ENCODE measurements at places on chromosomes 7 and 10.

DNA sequence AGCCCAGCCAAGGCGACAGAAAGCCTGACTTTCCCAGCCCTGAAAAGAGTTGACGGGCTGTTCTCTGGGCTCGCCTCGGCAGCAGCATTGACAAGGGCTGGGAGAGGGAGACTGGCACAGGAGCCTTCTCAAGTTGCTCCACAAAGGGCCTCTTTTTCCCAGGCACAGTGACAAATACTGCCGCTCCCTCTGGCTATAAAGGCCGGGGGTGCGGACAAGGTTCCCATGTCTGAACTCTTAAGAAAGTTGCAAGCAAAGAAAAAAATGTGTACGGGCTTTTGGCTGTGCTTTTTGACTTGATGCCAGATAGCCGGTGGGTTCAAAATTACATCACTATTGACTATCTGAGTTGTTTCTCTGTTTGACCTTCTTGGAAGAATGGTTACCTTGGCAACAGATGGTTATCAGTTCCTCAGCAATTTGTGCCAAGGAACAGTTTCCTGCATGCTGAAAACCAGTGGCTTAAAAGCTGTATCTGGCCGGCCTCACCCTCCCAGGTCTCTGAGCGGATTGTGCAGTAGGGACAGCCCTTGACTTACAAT lies 115.9 kb upstream of the EEPD1 start:
- no peak for DNase-seq

DNA sequence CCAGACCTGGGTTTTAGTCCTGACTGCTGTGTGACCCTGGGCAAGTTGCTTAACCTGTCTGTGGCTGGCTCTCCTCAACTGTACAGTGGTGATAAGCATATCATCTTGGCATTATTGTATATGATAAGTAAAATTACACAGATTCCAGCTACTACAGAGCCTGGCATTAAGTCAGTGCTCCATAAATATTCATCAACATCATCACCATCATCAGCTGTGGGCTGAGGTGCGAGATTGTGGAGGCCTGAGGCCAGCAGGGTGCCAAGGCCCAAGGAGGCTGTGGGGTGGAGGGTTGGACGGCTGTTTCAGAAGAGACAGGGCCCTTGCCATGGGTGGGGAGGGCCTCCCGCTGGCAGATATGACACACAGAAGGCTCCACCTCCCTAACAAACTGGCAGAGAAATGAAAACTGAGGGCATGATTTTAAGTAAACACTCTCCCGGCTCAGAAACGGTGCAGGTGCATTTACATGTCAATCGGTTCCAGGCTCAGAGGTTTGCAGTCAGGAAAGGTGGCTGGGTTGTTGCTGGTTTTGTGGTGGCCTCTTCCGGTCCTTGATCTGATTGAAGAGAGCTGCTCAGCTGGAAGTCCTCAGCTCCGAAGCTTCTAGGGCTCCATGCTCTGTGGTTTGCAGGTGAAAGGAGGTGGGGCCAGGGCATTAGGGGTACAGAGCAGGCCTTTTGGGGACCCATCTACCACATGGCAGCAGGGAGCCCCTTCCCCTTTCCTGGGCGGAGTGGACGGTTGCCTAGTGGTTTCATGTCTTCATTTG lies 10.2 kb downstream of the CRYGN start:
- no peak for DNase-seq

DNA sequence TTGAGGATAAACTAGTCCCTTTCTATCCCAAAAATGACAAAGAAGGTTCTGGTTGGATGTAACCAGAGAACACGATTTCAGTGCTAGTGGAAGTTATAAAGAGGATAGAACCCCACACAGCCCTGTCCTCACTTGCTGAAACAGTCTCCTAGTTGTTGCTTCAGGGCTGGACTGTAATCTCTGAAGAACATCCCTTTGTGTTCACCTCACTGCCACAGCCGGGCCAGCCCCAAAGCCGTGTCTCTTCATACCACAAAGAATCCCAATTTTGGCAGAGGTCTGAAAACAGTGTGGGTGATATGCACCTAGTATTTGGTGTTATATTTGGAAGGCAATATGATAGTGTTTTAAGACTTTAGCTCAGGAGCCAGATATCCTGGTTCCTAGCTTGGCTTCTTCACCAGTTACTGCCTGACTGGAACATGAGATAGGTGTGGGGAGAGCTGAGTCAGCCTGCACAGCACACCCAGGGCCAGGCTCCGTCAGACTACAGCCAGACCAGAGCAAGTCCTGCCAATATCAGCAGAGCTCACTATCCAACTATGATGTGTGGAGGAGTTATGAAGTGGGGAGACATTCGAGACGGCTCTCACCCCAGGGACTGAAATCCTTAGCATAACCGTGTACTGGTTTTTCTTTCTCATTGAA lies 21.2 kb downstream of the CYP3A4 start:
- no peak for DNase-seq

GRCh38 chr10:6780008-6780677 lies 200.1 kb upstream of the PRKCQ start:
- DNase-seq = no peak

DNA sequence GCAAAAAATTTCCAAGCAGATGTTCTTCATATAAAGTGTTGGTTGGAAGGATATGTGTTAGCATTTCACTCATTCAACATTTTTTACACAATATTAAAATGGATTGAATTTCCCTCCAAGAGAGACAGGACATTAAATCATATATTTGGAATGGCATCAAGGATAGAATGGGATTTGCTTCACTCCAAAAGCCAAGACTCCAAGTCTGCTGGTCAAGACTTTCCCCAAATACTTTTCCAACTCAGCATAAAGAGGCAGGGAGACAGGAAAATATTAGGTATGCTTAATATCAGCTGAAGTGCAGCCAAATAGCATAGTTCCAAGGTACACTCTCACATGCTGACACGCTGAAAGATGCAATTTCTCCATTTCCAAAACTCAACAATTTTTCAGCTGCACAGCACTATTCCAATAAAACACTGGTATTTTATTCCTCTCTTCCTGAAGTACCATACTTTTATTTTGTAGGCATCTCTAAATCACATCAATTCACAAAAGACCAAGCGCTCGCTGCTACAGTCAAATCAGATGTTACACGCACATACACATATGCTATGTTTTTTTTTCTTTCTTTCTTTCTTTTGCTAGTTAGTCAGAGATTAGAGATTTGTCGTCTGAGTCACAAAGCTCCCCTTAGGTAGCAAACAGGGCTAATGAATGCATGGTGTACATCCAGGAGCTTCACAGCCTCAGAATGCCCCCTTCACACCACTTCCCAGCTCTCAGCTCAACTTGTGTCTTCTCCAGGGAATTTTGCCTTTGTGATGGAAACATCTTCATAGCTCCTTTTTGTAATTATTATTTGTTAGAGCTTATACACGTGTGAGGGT lies 1033.8 kb upstream of the AUTS2 start:
- DNase-seq = no peak

DNA sequence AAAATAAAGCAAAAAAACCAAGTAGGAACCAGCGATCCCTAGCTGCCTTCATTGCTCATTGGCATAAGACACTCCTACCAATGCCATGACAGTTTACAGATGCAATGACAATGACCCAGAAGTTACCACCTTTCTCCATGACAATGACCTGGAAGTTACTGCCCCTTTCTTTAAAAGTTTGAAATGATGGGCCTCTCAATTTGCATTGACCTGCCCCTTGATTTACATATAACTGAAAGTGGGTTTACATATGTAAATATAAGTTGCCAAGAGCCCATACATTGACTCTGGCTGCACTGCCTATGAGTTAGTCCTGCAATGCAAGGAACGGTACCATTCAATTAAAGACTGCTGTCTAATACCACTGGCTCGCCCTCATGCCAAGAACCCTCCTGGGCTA lies 240.7 kb upstream of the LRRN3 start:
- DNase-seq = no peak

DNA sequence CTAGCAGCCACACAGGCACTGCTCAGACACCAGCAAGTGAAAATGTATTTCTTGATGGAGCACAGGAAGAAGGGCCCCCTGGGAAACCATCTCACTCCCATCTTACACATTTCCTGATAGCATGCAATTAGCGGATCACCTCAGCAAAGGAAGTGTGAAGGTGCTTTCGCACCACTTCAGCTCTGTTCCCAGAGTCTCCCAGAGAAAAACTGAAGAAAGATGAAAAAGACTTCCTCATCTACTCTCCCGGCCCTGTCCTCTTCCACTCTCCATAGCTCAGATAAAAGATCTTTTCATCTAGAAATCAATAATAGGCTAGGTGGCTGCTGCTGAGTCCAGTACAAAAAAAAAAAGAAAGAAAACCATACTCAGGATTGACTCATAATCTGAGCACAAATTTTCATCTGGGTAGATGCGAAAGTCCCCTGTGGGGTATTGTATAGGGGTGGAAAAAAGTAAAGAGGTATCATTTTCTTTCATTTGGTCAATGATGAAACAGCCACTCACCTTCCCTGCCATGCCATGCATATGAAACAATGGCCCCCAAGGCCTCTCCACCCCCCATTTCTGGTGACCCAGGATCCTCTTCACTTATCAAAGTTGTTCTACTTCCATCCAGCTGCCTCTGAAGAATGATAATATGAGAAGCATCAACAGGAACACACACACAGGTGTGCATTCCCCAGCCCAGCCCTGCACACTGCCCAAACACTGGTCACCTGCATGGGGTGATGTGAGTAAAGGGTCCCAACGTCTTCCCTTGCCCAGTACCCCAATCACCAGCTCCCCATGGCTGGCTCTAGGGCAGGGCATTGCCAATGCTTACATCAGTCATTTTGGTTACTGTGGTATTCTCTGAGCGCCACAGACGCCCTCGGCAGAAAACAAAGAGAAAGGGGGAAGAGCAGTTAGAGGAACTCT lies 48.8 kb upstream of the DGKI start:
- DNase-seq = no peak

DNA sequence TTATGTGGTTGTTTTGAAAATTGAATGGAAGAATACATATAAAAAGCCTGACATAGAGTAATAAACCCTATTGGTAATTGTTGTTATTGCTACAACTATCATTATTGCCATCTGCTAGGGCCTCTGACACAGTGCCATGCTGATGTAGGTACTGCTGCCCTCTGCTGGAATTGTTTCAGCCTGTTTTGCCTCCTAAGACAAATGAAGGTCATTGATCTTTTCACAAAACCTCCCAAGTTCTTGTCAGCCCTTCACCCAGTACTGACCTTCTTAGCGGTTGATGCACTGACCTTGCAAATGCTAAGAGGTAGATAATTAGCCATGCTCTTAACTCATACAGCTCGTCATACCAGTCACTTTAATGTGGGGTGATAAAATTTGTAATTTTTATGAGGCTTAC lies 975.2 kb downstream of the SORCS1 start:
- DNase-seq = no peak

DNA sequence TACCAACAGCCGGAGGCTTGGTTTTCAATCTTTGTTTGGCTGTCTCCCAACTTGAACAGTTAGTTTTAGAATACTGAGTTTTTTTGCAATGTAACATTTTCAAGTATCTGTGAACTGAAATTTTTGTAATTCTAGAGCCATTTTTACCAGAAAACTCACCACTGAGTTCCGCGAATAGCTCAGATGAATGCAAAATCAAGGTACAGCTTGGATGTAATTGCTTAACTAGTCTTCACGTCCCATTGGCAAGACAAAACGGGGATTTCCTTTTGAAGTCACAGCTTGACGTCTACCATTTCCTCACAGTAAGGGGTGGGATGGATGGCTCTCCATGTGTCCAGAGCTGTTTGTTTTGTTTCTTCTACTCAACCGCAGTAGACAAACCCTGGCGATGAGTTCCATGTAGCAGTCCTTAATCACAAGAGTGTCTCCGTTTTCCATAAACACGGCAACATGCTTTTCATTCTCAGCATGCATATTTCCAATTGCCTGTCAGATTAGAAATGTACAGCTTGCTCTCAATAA lies 55.8 kb upstream of the FGFR2 start:
- DNase-seq = no peak

DNA sequence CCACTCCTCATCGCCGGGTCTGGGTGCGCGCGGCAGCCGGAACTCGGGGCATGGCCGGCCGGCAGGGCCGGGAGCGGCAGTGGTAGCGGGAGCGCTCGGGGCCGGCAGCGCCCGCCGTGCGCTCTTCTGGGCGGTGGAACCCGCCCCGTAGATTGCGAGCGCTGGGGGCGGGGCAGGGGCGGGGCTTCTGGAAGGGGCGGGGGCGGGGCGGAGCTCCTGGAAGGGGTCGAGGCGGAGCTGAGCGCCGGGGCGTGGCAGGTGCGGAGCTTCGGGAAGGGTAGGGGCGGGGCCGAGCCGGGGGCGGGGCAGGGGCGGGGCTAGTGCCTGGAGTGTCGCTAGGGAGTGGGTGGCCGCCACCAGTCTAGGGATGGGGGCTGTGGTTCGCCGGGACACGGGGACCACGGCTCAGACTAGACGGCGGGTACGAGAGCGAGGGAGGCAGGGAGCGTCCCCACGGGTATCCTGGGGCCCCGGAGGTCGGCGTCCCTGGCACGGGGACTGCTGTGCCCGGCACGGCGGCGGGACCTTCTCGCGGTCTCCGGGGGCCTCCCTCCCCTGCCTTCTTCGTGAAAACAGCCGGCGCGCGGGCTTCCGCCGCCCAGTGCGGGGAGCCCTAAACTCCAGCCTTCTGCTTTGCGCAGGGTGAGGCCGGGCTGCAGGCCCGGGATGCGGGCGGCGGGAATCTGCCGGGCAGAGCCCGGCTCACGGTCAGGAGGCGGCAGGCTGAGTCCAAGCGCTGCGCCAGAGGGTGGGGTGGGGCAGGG lies at the start of gene STK32C:
STK32C (minus strand) TSS at position 128 of the 764 bp plus-strand sequence; CDS start at position 11, 117 bp downstream.
- peak; percentile 6 for DNase-seq

GRCh38 chr7:19400758-19401254 lies 255.6 kb upstream of the FERD3L start:
- no peak for DNase-seq

DNA sequence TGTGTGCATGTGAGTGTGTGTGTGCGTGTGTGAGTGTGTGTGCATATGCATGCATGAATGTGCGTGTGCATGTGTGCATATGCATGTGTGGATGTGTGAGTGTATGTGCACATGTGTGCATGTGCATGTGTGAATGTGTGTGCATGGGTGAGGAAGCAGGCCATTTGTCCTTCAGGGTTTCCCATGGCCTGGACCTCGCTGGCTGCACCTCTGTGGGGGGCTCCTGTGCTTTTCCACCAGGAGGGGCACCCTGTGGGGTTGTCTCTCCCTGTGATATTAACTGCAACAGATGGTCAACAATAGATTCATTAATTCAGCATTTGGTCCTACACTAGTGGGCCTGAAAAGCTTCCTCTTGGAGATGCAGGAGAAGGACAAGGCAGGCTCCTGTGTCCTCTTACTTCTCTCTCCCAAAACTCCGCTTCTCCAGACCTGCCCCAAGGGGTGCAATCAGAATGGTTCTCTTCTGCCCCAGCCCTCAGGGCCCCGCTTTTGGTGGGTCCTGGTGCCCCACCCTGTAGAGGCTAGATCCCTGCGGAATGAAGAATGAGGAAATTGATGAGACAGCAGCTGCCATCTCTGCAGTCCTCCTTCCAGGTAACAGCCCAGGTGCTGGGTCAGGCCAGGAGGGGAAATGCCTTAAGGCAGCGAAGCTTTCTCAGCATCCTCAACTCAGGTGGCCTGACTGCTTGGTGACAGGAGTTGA lies 41.5 kb upstream of the NUB1 start:
- no peak for DNase-seq

DNA sequence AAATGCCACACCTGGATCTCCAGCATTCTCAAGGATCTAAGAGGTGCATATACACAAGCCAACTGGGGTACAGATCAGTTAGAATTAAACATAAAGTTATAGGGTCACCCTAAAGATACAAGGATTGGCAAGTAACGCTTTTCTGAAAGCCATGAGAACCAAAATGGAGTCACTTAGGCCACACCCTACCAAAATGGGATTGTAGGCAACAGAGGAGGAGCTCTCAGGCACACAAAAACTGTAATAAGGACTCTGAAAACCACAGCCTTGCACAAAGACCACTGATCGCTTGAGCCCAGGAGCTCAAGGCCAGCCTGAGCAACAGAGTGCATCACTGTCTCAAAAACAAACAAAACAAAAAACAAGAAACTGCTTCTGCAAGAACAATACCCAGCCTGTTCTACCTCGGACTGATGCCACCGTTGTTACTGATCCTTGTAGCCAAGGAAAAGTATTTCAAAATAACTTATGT lies 35.5 kb downstream of the SVOPL start:
- no peak for DNase-seq
